ENCODE measurements at places on chromosomes 4 and X.

GRCh38 chr4:87038837-87039615, 104.2 kb downstream of the AFF1 start:
- peak; percentile 85 for DNase-seq

DNA sequence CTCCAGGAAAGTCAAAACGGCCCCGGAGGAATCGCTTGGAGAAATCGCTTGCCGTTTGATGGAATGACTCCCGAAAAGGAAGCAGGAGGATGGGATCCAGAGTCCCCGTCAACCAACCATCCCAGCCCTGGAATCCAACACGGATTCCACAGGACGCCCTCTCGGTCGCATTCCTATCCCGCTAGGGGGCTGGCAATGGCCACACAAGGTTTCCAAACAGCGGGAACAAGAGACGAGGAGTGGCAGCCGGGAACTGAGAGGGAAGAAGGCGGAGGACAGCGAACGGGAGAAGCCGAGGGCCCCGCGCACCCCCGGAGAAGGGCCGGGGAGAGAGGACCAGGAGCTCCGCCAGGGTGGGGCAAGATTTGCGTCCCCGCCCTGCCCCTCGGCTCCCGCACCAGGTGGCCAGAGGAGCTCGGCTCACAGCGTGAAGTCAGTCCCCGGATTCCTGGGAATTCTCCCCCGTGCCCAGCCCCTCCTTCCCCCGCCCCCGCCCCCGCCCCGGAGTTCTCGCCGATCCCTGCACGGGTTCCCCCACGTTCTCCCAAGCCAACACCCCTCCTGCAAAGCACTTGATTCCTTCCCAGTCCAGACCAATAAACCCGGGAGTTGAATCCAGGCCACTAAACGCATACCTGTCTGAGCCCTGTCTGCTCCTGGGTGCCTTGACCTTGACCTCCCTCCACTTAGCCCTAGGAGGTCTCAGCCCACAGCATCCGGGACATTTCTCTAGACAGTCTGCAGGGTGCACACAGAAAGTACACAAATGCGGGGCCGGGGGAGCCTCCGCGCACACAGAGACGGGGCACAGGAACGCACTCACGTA, 1.4 kb downstream of the PDZD4 start:
- no peak for DNase-seq

DNA sequence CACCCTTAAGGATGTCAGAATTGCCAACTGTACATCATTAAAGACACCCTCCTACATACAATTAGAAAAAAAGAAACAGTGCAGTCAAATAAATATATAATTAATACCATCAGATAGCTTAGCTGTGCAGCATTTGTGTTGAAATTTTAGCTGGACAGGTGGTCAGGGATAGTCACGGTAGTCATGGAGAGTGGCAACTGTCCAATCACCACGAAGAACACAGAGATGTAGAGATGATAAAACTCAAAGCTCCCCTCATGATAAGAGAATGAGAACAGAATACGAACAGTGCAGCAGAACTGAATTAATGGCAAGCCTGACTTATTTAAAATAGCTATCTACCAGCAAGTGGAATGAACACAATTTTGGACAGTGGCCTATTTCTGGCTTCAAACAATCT, 27.2 kb downstream of the SLC39A8 start:
- no peak for DNase-seq

DNA sequence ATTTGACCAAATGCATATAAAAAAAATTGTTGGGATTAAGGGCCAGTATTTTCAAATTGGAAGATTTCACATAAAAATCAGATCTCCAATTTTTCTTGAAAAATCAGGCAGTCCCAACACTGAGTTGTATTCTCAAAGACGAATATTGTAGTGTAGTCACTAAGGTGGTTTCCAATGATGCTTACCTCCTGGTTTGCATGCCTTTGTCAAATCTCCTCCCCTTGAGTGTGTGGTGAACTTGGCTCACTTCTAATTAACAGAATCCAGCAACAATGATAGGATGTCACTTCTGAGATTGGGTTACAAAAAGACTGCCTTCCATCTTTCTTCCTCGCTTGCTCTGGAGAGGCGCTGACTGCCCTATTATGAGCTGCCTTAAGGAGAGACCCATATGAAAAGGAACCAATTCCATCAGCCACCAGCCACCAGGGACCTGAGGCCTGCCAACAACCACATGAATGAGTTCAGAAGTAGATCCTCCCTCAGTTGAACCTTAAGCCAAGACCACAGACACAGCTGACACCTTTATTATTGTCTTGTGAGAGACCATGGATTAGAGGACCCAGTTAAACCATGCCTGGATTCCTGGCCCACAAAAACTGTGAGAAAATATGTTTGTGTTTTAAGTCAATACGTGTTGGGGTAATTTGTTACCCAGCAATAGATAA, 31.2 kb upstream of the TSPAN5 start:
- no peak for DNase-seq

- no peak for DNase-seq
These were observed 723.1 kb downstream of the ADGRL3 start for GRCh38 chr4:61923179-61923578.

DNA sequence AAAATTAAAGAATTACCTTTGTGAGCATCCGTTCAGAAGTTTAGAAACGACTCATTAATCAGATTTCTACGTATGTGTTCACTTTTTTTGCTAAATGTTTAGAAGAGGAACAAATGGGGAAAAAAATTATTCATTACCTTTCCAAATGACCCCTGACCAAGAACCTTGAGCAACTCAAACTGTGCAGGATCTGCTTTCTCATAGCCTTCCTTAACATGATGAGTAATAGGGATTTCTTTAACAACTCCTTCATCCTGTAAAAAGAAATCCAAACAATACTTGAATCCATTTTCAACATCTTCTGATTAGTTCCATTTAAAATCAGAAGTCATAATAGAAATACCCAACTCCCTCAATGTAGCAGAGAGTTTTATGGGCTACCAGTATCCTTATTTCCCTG, 32.1 kb downstream of the RPS6KA6 start:
- DNase-seq: no peak

GRCh38 chrX:136262812-136263315, 11.7 kb upstream of the MAP7D3 start:
- DNase-seq: no peak

GRCh38 chrX:2540426-2540947, 39.7 kb upstream of the DHRSX start:
- no peak for DNase-seq

GRCh38 chrX:132333351-132333750, 114.1 kb upstream of the RAP2C start:
- no peak for DNase-seq

GRCh38 chr4:40406340-40406739, 71.2 kb downstream of the CHRNA9 start:
- no peak for DNase-seq

GRCh38 chr4:30245140-30245539, 475.0 kb upstream of the PCDH7 start:
- no peak for DNase-seq

- DNase-seq: peak; percentile 51
These were observed at the start of gene ZNF732 for GRCh38 chr4:304969-305680. TSS of gene ZNF732 (minus strand) at chr4:305474. CDS start at chr4:305310, 164 bp downstream.

DNA sequence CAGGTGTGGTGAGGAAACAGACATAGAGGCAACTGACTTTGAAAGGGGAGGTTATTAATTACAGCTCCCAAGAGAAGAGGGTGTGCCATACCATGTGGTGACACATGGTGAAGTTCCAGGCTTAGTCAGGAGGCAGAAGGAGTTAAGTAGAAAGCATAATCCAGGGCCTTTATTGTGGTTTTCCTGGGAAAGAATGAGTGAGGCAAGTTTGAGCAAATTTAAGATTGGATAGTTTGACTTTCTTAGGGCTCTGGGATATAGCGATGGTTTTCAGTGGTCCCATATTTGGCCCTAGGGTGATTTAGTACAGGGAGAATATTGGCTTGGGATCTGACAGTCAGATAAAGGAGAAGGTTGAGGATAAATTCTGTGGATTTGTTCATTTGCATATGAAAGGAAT, 495.9 kb upstream of the FSTL5 start:
- DNase-seq: no peak

GRCh38 chrX:13298836-13299235, 21.0 kb downstream of the ATXN3L start:
- DNase-seq: no peak

GRCh38 chrX:54496517-54496852, 451 bp upstream of the FGD1 start:
- no peak for DNase-seq

GRCh38 chrX:115255003-115255402, 21.1 kb upstream of the LRCH2 start:
- no peak for DNase-seq

- no peak for DNase-seq
These were observed 50.6 kb downstream of the PTCHD1 start for GRCh38 chrX:23385242-23385641.

- no peak for DNase-seq
These were observed 886.8 kb downstream of the NLGN4X start for GRCh38 chrX:5341902-5342301.

DNA sequence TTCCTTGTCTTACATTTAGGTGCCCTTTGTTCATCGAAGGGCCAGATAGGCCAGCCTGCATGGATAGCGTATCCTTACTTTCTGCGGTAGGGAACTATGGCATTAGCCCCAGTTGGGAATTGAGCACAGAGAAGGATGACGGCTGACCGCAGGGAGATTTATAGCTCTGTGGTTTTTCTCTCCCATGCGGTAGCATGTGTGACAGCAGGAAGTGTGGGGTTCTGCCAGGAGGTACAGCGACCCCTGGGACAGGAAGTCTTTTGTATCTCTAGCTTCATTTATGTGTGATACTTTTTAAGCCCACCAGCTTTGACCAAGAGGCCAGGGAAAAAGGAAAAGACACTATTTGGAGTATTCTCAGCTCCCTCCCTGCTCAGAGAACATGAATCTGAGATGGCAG, 33.1 kb downstream of the GAB3 start:
- DNase-seq: peak; percentile 79

- no peak for DNase-seq
These were observed 854.4 kb upstream of the AGA start for GRCh38 chr4:178296669-178297068.

DNA sequence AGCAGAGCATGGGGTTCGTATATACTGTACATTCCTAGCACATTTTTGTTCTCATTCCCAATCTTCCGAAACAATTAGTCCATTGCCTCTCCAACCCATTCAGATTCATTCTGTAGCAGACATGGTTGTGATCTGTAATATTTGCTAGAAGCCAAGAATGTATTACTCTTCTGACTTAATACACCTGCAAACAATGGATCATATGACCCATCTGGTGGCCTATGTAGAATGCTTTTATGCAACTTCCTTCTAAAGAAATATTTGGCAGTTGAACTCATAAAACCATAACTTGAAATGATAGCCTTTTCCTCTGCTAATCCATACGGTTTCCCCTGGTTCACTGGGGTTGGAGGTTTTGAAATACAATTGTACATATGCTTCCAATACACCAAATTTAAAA, 32.8 kb upstream of the SGMS2 start:
- no peak for DNase-seq

DNA sequence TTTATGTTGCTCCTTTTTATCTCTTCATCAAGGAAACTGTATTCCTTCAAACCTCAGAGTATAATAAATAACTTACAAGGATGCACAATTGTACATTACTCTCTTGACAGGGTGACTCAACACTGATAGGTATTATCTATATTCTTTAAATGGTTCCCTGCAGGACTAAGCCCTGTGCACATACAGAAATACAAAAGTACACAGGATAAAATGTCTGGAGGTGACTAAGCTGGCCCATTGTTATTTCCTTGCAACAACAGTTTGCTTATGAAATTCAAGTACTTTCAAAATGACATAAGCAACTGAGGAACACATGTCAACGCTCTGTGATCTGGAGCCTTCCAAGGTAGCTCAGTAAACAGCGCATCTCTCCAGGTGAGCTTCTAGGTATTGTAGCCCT, 83.8 kb upstream of the RPL34 start:
- DNase-seq: no peak

GRCh38 chr4:87243426-87244053, 23.1 kb upstream of the KLHL8 start:
- no peak for DNase-seq

GRCh38 chrX:26653050-26653449, 437.1 kb downstream of the MAGEB5 start:
- no peak for DNase-seq

DNA sequence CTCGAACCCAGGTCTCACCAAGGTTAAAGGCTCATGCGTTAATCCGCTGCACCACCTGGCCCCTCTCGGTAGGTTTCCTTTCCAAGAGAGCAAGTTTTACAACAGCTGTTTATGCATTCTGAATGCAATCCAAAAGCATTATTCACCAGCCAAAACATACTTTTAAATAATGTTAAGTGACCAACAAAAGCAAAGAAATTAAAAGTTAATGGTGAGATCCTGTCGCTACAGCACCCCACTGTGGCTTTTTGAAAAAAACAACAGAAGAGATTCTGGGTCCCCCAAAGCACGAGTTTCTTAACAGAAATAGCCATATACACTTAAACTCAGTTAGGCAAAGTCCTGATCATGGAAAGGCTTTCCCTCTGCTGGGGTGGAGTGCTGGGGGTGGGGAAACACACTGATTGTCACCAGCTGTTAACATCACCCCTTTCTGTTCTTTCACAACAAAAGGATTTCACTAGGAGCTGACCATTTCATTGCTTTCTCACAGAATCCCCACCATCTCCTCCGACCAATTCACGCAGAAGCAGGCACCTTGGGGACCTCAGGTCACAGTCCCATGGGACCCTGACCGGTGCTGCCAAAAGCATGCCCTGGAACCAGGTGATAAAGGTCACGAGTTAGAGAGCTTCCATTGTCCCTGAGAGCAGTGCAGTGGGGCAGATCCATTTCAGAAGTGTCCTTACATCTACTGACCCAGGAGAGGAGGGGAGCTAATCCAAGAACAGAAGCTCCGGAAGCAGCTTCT, 51.2 kb downstream of the ZNF827 start:
- no peak for DNase-seq

DNA sequence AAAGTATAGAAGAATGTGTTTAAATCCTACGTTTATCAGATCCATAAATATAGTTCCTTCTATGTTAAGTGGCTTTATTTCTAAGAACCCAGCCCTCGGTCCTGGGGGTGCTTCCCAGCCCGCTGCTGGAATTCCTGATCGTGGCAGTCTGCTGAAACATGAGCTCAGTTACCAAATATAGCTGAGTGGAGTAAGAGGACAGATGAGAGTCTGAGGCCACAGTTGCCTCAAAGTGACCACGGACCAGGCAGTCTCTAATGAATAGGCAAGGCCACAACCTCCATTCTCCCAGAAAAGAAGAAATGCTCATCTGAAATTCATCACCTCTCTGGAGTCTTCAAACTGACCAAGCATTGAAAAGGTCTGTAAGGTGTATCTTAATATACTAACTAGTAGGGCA, at the start of gene PALLD:
PALLD (plus strand) TSS at position 219 of the 400 bp plus-strand sequence.
- no peak for DNase-seq

DNA sequence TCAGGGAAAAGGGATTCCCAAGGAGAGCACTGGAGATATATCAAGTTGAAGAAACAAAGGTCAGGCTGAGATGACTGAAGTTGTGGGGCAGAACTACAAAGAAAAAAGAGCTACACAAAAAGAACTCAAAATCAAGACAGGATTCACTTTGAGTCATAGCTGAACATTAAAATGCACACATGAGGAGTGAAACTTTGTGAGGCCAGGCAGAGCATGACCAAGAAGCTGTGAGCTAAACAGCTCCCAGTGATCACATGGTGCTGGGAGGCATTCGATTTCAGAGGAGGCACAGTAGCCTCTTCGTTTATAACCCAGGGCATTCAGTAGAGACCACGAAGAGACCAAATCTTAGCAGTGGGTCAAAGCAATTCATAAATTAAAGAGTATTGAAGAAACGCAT, 145.3 kb downstream of the ATRX start:
- DNase-seq: no peak

- no peak for DNase-seq
These were observed 246.5 kb upstream of the RPS6KA3 start for GRCh38 chrX:20513185-20513584.

- peak; percentile 5 for DNase-seq
These were observed 82.5 kb downstream of the CPE start for GRCh38 chr4:165461159-165461821.

GRCh38 chr4:14841801-14842768, 160.2 kb upstream of the CPEB2 start:
- peak; percentile 44 for DNase-seq

Data from Daoy (cell line).